ENCODE measurements at places on chromosomes 2 and 18.
A peak's percentile ranks its signal among the peaks of the same experiment; 100 is the strongest.

GRCh38 chr18:13247506-13247905 is 28.9 kb downstream of the LDLRAD4 start:
- no peak for DNase-seq

DNA sequence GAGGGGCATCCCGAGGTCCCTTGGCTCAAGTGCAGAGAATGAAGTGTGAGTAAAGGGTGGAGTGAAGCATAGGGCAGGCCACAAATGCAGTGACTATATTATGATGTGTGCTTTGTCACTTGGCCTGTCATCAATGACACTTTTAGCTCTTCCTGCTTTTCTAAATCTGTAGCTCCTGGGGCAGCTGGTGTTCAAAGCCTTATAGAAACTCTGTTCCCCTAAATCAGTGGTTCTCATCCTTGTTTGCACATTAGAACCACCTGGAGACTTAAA is 135.6 kb upstream of the LGALSL start:
- no peak for DNase-seq

GRCh38 chr2:69932596-69932922 is 17.6 kb downstream of the MXD1 start:
- DNase-seq: no peak

DNA sequence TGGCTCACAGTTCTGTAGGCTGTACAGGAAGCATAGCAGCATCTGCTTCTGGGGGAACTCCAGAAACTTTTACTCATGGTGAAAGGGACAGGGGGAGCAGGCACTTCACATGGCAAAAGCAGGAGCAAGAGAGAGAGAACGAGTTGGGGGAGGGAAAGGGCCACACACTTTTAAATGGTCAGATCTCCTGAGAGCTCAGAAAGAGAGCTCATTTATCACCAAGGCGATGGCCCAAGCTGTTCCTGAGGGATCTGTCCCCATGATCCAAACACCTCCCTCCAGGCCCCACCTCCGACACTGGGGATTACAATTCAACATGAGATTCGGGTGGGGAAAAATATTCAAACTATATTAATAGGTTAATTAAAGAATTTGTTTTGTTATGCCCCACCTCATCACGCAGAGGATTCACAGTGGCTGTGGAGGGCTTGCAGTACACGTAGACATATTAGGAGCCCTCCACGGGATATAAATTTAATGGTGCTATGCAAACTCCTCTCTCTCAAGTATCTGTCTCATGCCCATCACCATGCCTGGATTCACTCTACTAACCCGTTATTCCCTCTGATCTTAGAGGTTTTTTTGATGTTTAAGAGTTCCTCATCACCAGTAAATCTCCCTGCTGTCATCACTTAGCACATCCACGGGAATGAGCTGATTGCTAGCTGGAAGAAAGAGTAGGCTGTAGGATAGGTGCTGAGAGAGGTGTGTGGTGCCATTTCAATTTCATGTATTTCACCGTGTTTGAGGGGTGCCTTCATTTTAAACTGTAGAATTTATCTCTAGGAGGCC is 84.5 kb upstream of the ARHGAP28 start:
- no peak for DNase-seq

DNA sequence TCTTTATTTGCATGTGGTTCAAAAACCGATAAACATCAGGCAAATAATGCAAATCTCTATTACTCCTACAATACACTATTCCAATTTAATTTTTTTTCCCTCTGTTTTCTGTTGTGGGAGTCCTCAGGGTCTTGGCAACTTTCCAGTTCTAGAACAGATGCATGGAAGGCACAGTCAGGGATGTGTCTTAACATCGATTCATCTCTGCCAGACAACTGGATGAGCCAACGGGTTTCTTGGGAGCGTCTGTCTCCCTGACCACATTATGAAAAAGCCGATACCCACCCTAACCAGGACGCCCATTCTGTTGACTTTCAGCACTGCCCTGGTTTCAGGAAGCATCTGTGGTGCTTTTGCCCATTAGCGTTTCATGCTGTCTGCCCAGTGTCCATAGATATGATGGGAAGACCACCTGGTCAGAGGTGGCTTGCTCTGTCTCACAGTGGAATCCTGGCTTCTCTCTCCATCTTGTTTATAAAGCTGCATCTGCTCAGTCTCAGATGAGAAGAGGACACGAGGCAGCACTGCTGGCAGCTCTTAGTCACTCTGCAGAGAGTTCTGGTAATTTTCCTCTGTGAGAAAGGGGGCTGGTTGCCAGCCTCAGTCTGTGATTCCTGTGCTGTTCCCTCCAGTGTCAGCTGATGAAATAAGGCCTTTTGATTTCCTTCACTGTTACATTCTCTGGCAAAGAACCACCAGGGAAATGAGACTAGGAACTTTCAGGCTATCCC is 57.9 kb upstream of the KCNE4 start:
- peak; percentile 81 for DNase-seq

DNA sequence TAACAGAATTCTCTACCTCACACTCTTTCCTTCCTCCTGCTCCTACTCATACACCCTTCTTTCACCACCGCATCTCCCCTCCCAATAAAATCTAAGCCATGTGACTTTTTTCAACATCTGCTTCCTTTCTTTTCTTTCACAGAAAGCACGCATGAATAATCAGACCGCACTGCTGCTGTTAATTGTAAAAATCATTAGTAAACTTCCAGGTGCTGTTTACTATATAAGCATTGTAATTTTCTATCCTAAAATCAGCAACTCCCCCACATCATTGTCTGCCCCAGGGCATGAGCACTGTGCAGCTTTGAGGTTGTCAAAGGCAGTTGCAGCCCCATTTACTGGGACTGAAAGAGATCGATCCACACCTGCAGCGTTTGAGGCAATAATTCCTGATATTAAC is 782.6 kb upstream of the ID2 start:
- DNase-seq: no peak

- DNase-seq: no peak
Observed at GRCh38 chr2:45833301-45833967, 182.0 kb downstream of the PRKCE start.

DNA sequence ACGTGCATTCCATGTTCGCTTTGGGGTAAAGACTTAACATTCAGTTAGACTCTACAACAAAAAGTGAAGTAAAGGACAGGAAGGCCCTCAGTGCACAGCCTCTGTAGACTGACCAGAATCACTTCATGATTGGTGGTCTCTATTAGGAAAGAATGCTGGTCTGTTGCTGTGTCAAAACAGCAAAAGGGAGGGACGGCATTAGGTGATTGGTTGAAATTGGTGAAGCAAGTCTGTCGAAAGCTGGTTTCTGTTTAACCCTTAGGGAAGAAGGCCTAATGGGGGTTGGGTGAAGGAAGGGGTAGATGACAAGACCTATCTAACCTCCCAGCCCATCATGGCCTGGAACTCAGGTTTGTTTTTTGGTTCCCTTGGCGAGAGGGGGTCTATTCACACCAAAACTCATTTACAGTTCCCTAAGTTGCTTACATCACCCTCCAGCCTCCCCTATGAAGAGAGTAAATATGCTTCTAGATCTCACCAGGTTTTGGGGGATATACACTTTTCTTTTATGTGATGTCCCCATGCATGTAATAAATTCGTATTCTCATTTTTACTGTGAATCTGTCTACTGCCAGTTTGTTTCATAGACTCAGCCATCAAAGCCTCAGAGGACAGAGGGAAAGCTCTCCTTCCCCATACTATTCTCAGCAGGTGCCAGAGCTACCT is 65.6 kb downstream of the TMEM17 start:
- DNase-seq: no peak

- no peak for DNase-seq
Observed at GRCh38 chr2:241390301-241391206, 34.5 kb downstream of the FARP2 start.

- no peak for DNase-seq
Observed at GRCh38 chr2:193332941-193333340, 1138.2 kb upstream of the TMEFF2 start.

- no peak for DNase-seq
Observed at GRCh38 chr2:130916438-130916705, 79.7 kb downstream of the ARHGEF4 start.

DNA sequence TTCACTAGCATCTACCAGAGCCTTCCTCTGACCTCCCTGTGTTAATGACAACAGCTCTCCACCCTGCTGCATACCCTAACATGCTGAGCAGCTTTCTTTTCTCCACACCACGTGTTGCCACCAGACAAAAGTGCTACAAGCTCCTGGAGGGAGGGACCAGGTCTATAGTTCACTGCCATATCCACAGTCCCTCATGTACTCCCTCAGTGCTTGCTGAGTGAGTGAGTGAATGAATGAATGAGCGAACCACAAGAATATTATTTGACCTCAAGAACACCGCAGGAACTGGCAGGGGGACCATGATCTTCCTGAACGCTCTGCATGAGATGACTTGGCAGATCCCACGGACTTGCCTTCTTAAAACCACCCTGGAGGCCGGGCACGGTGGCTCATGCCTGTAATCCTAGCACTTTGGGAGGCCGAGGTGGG is 47.4 kb upstream of the CAB39 start:
- DNase-seq: no peak

DNA sequence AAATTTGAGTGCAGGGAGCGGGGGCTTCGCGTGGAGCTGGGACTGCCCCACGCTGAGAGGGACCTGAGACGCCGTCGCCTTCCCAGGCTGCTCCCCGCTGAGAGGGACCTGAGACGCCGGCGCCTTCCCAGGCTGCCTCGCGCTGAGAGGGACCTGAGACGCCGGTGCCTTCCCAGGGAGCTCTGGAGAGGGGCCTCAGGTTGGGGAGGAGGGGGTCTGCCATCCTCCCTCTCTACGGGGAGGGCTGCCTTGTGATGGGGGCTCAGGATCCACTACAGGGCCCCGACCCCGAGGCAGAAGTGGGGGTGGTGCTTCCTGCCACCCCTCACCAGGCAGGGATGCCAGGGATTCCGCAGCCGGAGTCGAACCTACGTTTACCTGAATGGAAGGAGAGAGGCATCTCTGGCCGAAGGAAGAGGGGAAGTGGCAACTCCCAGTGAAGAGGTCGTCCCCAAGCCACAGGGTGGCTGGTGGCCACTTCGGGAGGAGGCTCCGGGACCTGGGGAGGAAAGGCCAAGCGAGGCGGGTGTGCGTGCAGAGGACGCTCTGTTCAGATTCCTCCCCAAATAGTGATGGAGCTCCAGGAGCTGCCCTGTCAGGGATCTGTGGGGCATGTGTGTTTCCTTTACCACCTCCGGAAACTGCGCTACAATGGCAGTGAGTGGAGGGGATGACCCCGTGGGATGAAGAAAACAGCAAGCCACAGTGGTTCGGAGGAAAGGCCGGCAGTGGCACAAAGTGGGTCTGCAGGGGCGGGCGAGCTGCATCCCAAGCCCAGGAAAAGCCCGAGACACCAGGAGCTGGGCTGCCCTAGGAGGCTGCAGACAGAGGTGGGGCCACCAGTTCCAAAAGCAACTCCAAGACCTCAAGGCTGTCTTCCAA is 108.2 kb upstream of the CTDP1 start:
- DNase-seq: no peak

DNA sequence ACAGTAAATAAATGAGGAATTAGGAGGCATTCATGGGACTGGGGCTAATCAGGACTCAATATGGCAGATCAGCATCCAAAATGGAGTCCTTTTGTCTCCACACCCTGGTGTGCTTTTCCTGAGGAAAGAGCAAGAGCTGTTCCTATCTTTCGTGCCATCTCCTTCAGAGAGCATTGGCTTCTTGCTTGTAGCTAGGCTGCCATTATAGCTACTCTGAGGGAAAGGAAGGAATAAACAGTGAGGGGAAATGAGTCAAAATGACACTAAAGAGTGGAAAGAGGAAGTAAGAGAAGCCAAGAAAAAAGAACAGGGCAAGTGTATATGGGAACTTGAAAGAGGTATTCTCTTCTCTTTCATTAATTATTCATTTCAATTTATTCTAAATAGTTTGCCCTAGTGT is 8.4 kb upstream of the NMI start:
- no peak for DNase-seq

DNA sequence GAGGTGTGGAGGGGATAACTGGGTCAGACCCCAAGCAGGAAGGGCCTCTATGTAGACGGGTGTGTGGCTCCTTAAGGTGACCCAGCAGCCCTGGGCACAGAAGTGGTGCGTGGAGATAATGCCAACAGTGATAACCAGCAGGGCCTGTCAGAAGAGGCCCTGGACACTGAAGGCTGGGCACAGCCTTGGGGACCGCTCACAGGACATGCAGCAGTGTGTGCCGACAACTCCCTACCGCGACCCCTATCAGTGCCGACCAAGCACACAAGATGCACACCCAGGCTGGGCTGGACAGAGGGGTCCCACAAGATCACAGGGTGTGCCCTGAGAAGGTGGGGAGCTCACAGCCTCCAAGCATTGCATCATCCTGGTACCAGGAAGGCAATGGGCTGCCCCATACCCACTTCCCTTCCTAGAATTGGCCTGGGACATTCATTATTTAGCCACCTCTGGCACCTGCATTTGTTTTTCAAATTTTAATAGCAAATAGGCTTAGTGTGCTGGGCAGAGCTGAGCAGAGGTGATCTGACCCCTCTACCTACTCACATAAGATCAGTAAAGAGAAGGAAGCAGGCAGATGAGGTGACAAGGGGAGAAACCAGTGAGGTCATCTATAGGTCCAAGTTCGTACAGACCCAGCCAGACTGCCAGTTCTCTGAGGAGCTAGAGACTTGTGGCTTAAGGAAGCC is 55.2 kb downstream of the BCL11A start:
- no peak for DNase-seq

GRCh38 chr2:240250150-240250984 is 109.9 kb upstream of the OTOS start:
- no peak for DNase-seq

DNA sequence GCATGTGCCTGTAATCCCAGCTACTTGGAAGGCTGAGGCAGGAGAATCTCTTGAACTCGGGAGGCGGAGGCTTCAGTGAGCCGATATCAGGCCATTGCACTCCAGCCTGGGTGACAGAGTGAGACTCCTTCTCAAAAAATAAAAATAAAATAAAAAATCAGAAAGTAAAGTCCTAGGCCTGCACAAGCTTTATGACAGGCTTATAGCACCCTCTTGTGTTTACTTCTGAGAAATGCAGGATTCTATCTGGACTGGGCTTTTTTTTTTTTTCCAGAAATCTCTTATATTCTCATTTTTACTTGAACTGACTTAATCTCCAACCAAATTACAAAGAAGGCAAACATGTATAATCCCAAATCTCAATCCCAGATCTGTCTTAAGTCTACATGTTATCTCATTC is 26.1 kb upstream of the REG3G start:
- no peak for DNase-seq

DNA sequence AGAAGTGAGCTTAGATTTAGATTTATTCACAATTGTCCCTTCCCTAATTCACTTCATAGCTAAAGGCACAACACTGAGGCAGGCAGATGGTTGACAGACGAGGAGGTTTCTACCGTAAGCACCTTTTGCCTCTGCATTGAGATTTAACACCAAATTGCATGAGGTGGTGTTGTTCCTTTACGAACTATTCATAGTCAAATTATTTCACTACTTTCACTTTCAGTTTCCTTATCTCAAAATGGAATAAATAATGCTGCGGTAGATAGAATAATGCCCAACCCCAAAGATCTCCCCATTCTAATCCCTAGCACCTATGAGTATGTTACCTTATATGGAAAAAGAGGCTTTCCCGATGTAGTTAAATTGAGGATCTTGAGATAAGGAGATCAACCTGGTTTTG is 58.9 kb upstream of the LINC00305 start:
- no peak for DNase-seq

All from EL (cell line).